Activated CD4-positive, alpha-beta T cell treated with anti-CD3 and anti-CD28 coated beads for 4 hours (primary cell): ENCODE measurements at places on chromosomes 6 and 20.

- no peak for DNase-seq
Observed at GRCh38 chr6:119446609-119447008, 97.0 kb upstream of the MAN1A1 start.

- DNase-seq: no peak
Observed at GRCh38 chr20:51700809-51701285, 67.3 kb downstream of the ATP9A start.

DNA sequence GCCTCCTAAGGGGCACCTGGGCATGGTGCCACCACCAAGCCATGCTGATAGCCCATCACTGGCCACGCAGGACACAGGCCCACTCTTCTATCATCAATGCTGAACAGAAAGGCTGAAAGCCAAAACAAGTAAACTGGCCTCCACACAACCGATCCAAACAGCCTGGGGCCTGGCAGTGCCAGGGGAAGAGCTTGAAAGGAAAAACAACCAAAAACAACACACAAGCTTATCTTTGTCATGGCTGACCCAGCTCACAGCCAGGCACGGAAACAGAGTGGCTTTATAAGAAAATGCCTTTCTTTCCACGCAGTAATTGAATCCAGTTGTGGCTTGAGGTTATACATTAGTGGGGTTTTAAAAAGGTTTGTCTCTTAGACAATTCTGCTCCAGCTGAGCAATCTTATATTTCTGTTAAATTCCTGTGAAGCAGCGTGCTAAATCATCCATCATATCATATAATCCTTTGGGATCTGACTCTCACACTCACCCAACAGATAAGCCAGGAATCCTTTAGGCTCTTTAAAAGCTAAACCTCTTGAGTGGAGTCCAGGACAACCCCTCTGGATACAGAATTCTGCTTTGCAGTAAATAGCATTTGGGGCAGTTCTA is 65.4 kb upstream of the SLC22A16 start:
- DNase-seq: no peak

DNA sequence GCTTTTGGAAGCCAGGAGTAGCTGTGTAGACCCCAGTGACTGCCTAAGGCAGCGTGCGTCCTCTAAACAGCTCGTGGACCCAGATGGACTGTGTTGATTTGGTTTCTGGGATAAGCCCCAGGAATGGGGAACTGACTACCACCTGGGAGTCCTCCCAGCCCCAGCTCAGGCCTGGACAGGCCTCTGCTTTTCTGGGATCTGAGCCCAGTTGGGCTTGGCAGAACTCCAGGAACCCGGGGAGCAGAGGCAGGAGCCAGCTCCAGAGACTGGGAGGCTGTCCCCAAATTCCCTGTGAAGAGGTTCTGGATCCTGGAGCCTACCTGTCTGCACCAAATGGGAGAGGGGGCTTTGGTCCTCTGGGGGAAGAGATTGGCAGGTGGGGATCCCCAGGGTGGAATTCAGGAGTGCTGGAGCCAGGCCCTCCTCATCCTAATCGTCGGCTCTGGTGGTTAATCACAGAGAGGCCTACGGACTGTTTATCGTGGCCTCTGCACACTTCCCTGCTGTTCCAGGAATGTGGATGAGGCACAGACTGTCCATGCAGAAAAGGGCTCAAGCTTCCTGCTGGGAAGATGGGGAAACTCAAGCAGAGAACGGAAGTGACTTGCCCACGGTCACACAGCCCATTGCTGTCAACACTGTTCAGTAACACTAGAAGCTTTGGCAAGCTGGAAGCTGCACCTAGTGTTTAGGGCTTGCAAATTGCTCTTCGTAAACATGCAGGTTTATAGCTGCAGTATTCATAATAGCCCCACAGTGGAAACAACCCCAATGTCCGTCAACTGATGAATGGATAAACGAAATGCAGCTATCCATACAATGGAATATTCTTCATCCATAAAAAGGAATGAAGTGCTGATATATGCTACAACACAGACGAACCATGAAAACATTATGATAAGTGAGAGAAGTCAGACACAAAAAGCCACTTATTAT is 100.6 kb downstream of the KCNB1 start:
- DNase-seq: no peak

GRCh38 chr6:100726666-100727065 is 154.5 kb downstream of the ASCC3 start:
- DNase-seq: no peak

- DNase-seq: no peak
Observed at GRCh38 chr20:62557462-62557861, 81.7 kb upstream of the GATA5 start.

- no peak for DNase-seq
Observed at GRCh38 chr20:10470276-10470675, 35.2 kb downstream of the SLX4IP start.

GRCh38 chr6:17265570-17265969 is 15.6 kb upstream of the RBM24 start:
- no peak for DNase-seq

- DNase-seq: no peak
Observed at GRCh38 chr20:8449123-8449522, 317.1 kb downstream of the PLCB1 start.

DNA sequence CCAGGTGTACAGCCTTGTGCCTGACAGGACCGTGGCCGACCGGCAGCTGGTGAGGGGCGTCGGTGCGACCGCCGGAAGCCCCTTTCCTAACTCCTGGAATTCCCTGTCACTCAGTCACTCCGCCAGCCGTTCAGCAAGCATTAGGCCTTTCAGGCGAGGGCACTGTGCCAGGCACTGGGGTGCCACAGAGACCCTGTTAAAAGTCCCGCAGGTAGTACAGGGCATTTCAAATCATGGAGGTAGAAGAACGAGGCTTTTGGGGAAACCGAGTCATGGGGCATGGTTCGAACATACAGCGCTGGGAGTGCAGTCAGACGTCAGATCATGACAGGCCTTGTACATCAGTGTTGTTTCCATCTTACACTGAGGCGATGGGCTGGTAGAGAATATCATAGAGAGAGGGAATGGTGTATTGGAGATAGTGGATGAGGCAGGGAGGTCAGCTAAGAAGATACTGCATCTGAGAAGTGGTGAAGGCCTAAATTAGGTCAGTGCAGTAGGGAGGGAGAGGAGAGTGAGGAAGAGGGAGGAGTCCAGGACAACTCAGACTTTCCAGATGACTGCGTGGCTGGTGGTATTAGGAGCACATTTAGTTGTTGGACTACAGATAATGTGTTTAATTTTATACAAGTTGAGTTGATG is 892 bp upstream of the DXO start:
- DNase-seq: no peak

DNA sequence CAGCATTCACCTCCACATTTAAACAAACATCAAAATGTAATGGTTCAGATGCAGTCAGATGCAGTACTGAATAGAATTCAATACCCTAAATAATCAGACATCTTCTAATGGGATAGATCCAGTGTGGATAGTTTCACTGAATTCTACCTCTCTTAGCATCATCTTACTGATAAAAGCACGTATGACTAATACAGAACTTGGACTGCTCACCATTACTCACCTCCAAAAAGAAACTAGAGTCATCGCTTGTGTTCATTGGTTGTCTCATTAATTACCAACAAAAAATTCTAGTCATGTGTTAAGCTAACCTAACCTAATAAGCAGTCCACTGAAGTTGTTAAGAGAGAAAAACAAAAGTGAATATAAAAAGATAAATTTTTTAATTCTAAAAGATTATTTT is 165.9 kb upstream of the IRAK1BP1 start:
- DNase-seq: no peak
